ENCODE measurements at places on chromosomes 16 and 17. TPM values are rescaled to one million over a fixed set of nuclear protein-coding genes. Genes with fewer than 3 reads are reported as not detected.

Gene CHST4
- not detected for total RNA-seq

Gene ABCC11
- 0.44 TPM for total RNA-seq

Gene TNK1
- 0.73 TPM for total RNA-seq

Gene PMFBP1
- total RNA-seq: 0.29 TPM

Gene CORO1A
- total RNA-seq: 0.50 TPM

Gene COL1A1
- total RNA-seq: 2,022 TPM

Gene C1QL1
- total RNA-seq: 0.99 TPM

Gene CCL16
- not detected for total RNA-seq

Gene NUBP1
- 23.6 TPM for total RNA-seq

Gene PERCC1
- total RNA-seq: not detected

Gene SLC9A5
- 1.3 TPM for total RNA-seq

Gene GPR142
- 1.3 TPM for total RNA-seq

Gene QPRT
- 29.5 TPM for total RNA-seq

Gene SMIM5
- total RNA-seq: 0.29 TPM

Measured in smooth muscle cell of trachea (primary cell).